ENCODE measurements at places on chromosomes 16 and 17.

DNA sequence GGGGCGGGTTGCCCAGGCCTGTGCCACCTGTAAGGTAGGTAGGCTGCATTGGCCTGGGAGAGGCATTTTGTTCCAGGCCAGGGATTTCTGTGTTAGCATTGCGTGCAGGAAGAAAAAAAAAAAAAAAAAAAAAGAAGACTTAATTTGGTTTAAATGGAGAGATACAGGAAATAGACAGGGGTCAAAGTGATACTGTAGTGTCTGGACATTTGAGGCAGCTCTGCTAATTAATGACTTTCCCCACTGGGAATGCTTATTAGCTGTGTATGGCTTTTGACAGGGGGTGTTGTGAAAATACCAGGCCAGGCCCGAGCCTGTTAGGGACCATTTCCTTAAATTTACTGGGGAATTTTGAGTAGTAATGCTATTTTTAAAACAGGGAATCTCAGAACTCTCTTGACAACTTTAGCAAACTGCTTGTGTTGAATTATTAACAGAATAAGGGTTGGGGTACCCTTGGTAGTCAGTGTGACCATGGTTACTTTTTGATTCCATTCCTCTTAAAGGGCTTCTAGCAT, 1.0 kb downstream of the MAP2K4 start:
- DNase-seq = no peak

GRCh38 chr17:49992933-49993422, 2.0 kb downstream of the DLX3 start:
- no peak for DNase-seq

DNA sequence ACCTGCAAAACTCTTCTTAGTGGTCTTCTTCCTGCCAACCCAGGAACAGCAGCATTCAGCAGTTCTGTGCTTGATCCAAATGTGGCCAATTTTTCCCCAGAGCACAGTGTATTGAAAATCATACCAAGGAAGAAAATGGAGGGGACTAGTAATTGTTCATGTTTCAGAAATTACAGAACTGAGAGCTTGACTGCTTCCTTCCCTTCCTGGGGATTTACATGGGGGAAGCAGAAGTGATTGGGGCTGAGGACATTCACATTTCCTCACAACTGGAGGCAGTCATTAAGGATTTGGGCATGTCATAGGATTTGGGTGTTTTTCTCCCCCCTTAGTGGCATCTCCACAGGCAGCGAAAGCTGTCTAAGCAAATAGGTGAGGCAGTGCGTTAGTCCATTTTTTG, 19.7 kb downstream of the CIITA start:
- no peak for DNase-seq

DNA sequence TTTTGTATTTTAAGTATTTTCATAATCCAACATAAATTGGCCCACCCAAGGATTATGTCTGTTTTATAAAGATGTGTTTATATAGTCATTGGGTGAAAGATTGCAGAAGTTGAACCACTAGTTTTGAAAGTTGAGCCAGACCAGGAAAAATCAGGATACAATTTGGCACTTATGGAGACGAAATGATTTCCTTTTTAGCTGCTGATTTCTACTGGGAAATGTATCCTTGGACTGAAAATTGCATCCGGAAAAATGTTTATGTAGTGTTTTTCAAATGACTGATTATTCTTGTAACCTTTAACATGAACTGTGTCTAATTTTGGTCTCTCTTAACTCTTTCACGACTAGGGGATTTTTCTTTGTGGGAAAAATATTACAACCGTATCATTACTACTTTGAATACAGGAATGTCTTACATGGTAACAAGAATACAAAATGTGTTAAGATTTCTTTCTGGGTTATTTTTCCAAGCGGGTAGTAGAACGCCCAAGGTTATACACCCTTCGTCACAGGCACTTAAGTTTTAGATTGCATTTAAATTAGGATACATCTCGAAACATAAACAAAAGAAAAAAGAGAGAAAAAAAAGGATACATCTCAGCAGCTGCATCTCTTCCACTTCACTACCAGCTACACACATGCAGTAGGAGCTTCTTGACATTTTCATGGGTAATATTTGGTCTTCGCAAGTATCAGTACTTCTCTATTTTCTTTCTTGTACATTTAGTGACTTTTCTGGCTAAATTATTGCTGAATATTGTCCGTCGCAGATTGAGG, 273.0 kb upstream of the TBX2 start:
- DNase-seq = no peak

DNA sequence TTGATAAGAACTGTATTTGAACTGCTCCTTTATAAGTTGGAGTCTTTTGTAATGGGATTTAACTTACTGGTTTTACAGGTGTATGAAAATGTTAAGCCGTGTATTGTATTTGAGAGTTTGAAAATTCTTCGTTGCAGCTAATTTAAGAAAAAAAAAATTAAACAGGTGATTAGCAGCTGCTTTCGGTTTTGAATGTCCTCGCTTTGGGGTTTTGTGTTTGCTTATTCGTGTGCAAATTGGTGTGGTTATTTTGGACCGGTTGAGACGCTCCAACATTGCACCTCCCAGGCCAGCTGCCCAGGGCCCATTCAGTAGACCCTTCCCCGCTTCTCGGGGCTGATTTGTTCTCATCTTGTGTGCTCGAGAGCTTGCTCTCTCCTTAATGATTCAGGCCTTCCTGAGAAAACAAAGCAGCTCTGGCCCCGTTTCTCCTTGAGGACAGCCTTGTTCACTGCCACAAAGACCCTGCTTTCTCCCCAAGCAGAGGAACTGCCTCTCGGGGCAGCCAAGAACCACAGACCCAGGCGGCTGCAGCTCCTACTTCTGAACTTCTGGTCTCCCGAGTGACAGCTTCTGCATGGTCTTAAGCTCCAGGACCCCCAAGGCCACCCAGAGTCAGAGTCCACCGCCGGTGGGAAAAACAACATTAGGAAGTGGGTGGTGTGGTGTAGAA, 100.5 kb downstream of the MSI2 start:
- no peak for DNase-seq

DNA sequence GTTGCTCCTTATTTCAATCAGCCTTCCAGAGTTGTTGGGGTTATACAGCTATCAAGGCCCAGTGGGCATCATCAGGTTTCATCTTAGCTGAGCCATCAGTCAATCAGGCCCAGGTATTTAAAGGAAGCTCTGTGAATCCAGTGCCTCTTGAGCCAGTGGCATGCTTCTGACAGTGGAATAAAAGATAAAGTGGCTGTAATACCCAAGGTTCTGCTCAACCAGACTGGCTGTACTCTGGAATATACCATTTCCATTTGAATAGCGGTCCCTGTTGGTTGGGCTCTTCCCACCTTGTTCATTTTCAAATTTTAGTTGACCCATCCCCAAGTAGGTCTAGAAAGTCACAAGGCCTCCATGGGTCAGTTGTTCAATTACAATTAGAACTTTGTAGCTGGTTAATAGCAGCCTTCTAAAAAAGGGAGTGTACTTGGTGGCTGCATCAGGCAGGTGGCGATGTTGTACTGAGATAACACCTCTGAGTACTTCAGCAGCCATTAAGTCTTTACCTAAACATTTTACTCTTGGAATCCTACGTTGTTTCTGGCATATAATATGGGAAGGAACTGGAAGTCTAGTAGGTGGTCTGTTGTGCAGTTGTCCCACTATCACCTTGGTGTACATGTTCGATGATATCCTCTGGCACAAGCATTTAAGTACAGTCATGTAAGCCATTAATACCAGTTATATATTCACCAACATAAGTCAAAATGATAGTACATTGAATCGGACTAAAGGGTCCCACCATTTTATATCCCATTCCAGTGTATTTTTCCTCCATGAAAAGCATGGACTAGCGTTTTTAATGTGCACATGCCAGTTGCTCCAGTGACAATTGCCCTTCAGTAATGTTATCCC, 294.1 kb downstream of the BCAS3 start:
- DNase-seq = peak; percentile 64

DNA sequence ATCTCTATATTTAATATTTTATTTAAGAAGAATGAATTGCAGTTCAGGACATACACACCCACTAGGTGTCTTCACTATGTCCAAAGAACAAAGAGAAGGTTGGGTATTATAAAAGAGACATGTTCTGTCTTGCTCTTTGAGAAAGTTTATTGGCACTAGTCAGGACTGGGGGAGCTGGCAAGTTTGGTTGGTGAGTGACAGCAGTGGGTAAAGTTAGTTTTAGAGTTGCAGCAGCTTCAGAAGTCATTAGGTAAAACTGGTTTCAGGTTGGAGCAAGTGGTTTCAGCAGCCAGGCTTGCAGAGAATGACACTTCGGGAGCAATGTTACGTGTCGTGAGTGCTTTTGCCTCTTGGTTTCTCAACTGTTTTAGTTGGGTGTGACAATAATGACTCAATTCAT, 142.2 kb upstream of the HS3ST3A1 start:
- no peak for DNase-seq

DNA sequence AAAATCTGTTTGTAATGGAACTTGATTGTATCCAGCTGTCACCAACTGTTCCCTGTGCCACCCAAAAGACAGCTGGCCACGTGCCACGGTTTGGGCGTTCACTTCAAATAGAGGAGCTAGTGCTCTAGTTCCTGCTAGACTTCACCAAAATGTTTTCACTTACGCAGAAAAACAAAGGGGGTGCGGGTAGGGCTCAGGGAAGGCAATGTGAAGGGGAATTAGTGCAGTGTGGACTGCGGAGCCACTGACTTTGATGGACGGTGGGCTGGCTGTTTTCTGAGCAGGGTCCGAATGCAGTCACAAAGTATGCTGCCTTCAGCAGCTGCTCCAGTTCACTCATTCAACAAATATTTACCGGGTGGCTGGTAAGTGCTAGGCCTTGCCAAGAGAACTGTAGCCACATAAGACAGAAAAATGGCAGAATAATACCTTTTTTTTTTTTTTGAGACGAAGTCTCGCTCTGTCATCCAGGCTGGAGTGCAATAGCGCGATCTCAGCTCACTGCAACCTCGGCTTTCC, 7.6 kb upstream of the CYTH1 start:
- DNase-seq = no peak

GRCh38 chr17:78130090-78130436, 508 bp upstream of the TMC8 start:
- no peak for DNase-seq

- peak; percentile 49 for DNase-seq
Observed at GRCh38 chr16:89102041-89102471, 8.4 kb downstream of the ACSF3 start.

- no peak for DNase-seq
Observed at GRCh38 chr17:71260366-71260940, 860.4 kb upstream of the SOX9 start.

- peak; percentile 70 for DNase-seq
Observed at GRCh38 chr16:10981697-10982216, 37.4 kb downstream of the CLEC16A start.

- no peak for DNase-seq
Observed at GRCh38 chr16:83967838-83968305, at the start of gene NECAB2. NECAB2 (plus strand) TSS chr16:83968244; CDS start chr16:83968649, 405 bp downstream.

- no peak for DNase-seq
Observed at GRCh38 chr16:15855704-15856003, 1.2 kb downstream of the MYH11 start.

- DNase-seq = peak; percentile 14
Observed at GRCh38 chr17:62763891-62764600, 44.1 kb downstream of the MARCHF10 start.

GRCh38 chr17:57391076-57391825, 134.9 kb downstream of the MSI2 start:
- DNase-seq = no peak

DNA sequence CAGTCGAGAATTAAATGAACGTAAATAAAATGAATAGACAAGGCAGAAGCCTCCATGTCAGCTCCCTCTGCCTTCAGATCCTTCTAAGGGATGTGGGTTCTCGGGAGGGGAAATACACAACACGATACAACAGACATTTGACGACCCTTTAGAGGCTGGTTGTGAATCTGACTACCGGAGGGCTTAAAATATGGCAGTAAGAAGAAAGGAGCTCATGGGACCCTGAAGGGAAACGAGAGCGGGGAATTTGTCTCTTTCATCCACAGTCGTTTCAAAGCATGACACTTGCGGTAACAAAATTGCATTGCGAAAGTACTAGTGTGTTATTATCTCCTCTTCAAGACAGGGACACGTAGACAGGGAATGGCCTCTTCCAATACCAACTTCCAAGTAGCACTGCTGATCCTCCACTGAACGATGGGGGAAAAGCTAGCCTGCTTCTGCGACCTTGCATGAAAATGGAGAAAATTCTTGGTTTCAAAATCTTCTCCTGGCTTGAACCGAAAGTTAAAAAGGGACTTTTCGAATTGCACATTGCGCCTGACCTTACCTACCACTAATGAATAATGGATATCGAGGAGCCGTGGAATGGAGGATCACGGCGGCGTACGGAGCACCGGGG, 1.2 kb upstream of the TNRC6C start:
- no peak for DNase-seq

- no peak for DNase-seq
Observed at GRCh38 chr16:58863761-58864160, 129.6 kb upstream of the GOT2 start.

DNA sequence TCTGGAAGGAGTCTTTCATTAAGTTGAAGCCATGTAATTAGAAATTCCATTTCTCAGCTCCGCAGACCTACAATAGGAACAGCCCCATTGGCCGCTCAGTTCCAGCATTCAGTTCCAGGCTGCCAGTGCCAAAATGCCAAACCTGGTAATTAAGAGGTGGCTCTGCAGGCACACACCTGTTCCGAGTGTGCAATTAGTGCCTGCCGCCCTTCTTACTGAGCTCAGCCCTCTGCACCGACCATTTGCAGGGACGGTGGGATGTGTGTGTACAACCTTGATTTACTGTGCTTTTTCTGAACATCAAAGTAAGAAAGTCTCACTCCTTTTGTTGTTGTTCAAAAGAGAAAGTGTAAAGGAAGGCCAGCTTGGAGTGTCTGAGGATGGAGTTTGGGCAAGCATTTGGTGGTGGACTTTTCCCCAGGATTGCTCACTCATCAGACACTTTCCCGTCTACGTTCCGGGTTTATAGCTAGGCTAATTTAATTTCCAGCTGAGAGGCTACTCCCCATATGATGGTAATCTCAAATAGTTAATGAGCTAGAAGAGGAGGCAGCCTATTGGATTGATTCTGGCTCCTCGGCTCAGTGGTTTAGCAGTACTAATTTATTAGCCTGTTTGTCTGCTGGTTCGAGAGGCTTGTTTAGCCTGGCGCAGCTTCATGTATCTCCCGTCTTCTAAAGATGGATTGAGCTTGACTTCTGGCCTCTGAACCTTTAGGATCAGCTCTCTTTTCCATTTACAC, 20.0 kb downstream of the HS3ST3B1 start:
- no peak for DNase-seq

- DNase-seq = peak; percentile 50
Observed at GRCh38 chr17:36008998-36009665, 7.8 kb upstream of the CCL15 start.

- no peak for DNase-seq
Observed at GRCh38 chr16:14564323-14564722, 65.7 kb downstream of the PARN start.

Measured in H9 (cell line).